Lower leg skin (tissue), 4 donors: ENCODE measurements at places on chromosomes 5 and 9.

DNA sequence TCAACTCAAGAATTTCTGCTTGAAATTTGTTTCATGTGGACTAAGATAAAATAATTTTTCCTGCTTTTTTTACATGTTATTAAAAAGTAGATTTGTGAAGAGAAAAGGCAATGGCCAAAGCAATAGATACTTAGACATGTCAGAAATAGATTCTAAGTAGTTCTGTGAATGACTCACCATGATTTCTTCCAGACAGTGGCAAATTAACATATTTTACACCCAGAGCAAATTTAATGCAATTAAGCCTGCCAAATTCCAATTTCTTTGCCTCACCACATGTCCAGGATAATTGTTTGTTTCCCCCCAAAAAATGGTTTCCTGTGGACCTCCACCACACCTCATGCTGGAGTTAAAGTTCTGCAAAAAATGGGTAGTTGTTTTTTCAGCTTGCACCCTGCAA, 651.4 kb downstream of the CETN3 start:
- no peak for DNase-seq

- DNase-seq: no peak
Observed at GRCh38 chr9:87578625-87579024, 81.0 kb downstream of the DAPK1 start.

DNA sequence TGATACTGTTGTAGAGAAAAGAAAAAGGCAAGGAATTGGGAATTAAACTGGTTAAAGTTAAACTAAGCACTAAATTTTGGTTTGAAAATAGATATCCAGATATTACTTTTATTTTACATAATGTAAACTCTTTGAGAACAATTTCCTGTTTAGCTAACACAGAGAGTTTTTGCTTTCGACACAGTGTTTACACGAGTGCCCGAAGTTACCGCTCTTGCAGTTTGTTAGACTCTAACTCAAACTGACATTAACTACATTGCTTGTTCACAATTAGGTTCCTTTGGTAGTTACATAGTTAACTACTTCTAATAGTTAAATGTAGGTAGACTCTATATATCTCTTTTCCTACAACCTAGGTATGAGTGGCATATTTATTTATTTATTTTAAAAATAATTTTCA, 117.1 kb upstream of the CHD1 start:
- DNase-seq: no peak

DNA sequence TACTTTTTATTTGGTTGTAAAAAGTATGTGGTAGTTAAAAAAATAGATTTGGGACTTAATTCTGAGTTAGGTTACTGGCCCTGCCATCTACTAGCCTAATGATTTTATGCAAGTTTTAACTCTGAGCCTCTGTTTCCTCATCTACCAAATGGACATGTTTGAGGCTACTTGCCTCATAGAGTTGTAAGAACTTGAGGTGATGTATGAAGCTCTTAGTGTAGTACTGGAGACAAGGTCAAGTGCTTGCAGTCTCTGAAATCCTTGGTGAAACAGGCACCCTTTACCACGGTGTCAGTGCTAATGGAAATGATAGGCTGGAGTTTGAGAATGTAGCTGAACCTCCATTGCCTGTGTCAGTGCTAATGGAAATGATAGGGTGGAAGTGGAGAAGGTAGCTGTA, 15.3 kb downstream of the GPR107 start:
- DNase-seq: no peak

GRCh38 chr9:131880833-131881583, 141.1 kb upstream of the RAPGEF1 start:
- no peak for DNase-seq

- no peak for DNase-seq
Observed at GRCh38 chr9:91885746-91886413, 64.1 kb downstream of the ROR2 start.

DNA sequence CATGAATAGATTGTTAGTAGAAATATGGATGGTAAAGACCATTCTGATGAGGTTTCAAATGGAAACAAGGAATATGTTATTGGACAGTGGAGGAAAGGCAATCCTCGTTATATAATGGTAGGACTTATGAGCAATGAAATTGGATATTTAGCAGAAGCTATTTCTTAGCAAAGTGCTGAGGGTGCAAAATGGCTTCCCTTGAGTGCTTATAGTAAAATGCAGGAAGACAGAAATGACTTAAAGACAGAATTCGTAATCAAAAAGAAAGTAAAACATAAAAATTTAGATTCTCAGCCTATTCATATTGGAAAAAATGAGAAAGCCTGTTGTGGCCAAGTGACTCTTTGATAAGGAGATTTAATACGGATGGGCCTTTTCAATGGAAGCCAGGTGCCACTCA, 102.1 kb upstream of the ADRA1B start:
- DNase-seq: no peak

DNA sequence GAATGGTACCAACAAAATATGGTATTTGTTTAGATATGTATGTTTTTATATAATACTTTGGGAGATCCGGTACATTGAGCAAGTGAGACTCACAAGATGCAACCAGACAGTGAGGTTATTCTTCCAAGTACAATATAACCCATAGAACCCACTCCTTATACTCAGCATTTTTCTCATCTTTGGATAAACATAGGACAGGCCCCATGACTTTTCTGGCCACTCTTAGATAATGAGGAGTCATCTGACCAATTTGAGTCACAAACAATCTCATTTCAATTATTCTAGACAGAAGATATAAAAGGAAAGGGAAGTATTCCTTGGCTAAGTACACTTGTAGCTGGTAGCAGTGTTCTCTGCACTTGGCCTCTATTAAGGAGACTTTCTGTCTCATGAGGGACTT, 150.2 kb downstream of the SGCD start:
- DNase-seq: no peak
